ENCODE measurements at places on chromosomes 1 and 21.

- DNase-seq: no peak
Observed at GRCh38 chr1:15153842-15154479, 414 bp downstream of the TMEM51 start.

- DNase-seq: no peak
Observed at GRCh38 chr1:17680308-17680707, 74.8 kb upstream of the ACTL8 start.

- DNase-seq: no peak
Observed at GRCh38 chr1:161905269-161905884, 118.3 kb downstream of the OLFML2B start.

- DNase-seq: no peak
Observed at GRCh38 chr1:235068158-235069121, 60.2 kb downstream of the TOMM20 start.

DNA sequence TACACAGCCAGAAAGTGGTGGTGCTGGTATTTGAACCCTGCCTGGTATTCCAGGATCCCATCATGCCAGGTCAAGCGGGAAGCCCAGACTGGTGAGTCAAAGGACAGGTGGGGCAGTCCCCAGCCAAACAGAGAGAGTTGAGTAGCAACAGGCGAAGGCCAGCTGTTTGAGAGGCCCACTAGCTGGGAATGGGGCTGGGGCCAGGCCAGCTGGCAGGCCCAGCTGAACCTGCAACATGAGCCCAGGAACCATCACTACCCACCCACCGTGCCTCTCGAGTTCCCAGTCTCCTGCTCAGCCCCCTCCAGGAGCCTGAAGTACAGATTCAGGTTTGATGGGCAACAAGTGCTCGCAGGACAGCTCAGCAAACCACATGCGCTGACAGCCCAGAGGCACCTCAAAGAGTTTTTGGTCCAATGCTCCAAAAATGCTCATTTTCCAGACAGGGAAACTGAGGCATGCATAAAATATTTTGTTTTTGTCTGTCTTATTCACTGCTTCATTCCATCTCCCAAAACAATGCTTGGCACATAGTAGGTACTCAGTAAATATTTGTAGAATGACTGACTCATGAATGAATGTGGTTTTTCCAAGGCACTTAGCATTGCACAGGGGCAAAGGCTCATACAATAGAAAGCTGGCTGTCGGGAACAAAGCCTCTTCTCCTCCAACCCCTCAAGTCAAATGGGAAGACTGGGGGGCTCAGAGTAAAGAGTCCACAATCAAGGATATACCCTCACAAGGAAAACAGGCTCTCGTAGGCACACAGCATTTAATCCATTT lies 42.5 kb upstream of the CLIC4 start:
- no peak for DNase-seq

GRCh38 chr1:221025501-221025900 lies 146.3 kb downstream of the HLX start:
- no peak for DNase-seq

GRCh38 chr1:61083013-61083806 lies 849 bp downstream of the NFIA start:
- no peak for DNase-seq

DNA sequence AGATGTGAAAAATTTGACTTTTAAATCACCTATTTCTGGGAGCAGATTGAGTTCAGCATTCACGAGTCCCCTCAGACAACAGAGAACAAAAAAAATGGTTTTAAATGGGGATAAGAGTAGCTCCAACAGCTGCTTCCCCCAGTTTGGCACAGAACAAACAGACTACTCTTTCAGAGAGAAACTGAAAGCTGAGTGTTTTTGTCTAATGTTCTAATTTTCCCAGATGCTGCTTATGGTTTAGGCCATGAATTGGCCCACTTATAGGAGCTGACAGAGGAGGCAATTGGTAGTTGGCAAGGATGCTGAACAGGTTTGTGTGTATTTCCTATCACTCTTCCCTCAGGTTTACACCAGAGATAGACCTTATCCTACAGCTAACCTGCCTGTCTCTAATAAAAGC lies 1637.4 kb upstream of the PRMT6 start:
- DNase-seq: no peak
